Astrocyte (in vitro differentiated cells and primary cell): ENCODE measurements at places on chromosomes 16 and 17. TPM values are rescaled to one million over a fixed set of nuclear protein-coding genes. Genes with fewer than 3 reads are reported as not detected.
A peak's percentile ranks its signal among the peaks of the same experiment; 100 is the strongest.

GRCh38 chr17:62478424-62478879 lies at the start of gene TLK2:
TSS of gene TLK2 (plus strand) at chr17:62478825. CDS start at chr17:62481126, 2,301 bp downstream.
- peak; percentile 48 for DNase-seq

DNA sequence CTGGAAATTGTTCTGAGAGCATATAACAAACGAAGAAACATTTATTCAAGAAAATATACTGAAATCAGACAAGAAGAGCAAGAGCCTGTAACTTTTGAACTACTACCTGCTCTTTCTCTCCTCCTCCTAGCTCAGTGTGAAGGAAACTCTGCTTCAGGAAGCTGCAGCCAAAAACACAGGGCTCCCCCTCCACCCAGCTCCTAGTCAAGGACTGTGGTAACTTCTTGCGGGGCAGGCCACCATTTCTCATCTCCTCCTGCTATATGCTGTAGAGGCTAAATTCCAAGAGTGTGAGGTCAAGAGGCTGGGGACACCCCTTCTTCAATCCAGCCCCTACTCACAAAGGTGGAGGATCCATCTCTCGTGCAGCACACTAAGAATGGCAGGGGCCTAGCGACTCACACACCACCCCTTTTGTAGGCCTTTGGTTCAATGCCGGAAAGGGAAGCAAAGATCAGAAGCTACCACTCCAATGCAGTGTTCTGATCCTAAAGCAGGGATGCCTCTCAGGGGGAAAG lies 74.6 kb downstream of the ITFG1 start:
- no peak for DNase-seq

DNA sequence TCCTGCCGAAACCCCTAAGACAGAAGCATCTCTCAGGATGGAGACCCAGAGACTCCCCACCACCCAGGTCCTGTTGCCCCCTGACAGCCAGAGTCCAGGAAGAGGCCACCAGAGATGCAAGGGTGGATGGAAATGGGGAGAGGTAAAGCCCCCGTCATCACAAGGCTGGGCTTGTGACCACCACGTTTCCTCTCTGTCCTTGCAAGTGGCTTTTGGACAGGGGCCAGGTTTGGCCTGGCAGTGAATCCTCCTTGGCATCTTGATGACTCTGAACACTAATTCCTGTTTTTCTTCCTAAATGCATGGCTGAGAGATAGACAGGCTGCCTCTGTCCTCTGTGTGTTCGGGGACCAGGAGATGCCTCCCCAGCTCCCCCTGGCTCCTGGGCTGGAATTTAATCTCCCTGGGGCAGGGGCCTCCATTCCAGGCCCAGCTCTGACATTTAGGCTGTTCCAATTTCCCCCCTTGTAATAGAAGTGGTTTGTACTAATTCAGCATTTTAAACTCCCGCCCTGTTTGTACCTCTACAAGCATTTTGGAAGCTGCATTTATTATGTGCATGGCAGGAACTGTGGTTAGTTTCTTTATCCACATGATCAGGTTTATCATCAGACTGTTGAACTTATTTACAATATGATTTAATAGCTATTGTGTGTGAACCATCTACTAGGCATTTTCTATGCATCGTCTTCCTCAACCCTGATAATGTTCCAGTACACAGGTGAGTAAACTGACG lies 116.1 kb upstream of the IRX6 start:
- no peak for DNase-seq

DNA sequence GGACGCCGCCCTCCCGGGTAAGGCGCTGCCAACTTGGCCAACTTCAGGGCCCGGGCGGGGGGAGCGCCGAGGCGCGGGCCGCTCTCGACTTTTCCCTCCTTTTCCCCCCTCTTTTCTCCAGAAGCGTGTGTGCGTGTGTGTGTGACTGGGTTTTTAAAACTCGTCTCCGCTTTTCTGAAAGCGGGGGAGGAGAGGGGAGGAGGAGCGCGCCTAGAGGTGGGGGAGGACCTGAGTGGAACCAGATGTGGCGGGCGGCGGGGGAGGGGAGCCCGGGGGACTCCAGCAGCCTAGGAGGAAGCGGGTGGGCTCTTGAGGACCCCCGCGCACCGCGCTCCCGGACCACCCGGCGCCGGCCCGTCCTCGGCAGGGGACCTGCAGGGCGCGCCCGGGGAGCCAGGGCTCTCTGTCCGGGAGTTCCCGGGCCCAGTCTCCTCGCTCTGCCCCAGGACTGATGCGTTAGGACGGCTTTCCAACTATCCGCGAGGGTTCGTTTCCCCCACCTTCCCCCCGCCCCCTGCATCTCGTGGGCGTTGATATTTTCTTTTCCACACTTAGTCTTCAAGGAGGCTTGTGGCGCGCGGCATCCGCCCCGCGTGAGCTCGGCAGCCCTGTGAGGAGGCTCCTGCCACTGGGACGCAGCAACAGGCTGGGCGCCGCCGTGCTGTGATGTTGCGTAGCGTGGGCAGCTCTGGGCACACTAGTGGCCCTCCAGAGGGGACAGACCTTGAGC lies 599 bp downstream of the MRC2 start:
- DNase-seq: peak; percentile 65

- no peak for DNase-seq
These were observed 19.3 kb downstream of the SPECC1 start for GRCh38 chr17:20028443-20028842.

- DNase-seq: no peak
These were observed 184.8 kb downstream of the CCDC182 start for GRCh38 chr17:57560319-57560705.

DNA sequence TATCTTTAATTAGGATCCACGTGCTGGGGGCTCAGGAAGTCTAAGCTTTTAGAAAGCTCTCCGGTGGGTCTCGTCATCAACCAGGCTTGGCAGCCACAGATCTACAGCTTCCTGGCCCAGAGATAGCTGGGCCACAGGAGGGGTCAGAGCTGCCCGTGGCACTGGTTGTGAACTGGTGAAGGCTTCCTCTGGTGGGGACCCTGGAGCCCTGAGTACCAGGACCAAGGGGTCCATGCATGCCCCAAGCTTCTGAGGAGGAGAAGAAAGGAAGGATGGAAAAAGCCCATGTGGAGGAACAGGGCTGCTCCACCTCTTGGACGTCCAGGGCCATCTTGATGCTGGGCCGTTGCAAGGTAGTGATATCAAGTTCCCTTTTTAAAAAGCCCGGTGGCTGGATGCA lies 13.3 kb downstream of the RMI2 start:
- no peak for DNase-seq

DNA sequence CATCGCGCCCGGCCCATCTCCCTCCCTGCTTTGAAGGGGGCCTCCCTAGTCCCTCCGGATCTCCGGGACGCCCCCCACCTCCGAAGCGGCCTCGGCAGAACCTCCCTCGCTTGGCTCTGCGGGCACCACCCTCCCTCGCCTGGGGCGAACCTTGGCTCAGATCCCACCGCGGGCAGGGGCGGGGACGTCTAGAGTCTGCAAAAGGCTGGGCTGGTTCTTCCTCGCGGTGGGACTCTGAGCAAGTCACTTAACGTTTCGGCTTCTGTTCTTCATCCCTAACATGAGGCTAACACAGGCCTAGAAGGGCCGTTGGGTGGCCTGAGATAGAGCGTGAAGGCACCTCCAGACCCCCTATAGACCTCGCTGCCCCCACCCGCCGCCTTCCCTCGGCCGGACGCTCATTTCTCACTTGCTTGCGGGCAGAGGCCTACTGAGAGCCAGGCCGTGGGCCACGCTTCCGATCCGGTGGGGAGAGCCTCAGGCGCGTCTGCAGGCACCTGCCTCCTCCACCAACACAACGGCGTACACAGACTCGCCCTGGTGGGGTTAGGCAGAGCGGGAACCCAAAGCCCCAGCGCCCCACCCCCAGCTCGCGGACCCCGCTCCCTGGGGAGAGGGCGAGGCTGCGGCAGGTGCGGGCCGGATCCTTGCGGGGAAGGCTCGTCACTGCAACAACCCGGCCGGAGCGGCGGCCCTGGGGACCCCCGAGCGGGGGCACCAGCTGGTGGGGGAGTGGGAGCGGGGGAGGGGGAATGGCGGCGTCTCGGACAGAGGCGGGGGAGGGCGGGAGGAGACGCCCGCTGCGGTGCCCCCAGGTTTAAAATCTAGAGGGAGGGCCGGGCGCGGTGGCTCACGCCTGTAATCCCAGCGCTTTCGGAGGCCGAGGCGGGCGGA lies 5.4 kb downstream of the MYO1C start:
- DNase-seq: peak; percentile 50

GRCh38 chr16:52389045-52389444 lies 157.9 kb downstream of the TOX3 start:
- no peak for DNase-seq

GRCh38 chr17:30823421-30823820 lies 1.1 kb downstream of the CRLF3 start:
- DNase-seq: no peak

GRCh38 chr17:37828651-37829124 lies 83.8 kb upstream of the HNF1B start:
- DNase-seq: no peak

- no peak for DNase-seq
These were observed 22.8 kb downstream of the SLFN5 start for GRCh38 chr17:35265566-35266141.

- peak; percentile 14 for DNase-seq
These were observed 744 bp downstream of the CMIP start for GRCh38 chr16:81445143-81445961.

DNA sequence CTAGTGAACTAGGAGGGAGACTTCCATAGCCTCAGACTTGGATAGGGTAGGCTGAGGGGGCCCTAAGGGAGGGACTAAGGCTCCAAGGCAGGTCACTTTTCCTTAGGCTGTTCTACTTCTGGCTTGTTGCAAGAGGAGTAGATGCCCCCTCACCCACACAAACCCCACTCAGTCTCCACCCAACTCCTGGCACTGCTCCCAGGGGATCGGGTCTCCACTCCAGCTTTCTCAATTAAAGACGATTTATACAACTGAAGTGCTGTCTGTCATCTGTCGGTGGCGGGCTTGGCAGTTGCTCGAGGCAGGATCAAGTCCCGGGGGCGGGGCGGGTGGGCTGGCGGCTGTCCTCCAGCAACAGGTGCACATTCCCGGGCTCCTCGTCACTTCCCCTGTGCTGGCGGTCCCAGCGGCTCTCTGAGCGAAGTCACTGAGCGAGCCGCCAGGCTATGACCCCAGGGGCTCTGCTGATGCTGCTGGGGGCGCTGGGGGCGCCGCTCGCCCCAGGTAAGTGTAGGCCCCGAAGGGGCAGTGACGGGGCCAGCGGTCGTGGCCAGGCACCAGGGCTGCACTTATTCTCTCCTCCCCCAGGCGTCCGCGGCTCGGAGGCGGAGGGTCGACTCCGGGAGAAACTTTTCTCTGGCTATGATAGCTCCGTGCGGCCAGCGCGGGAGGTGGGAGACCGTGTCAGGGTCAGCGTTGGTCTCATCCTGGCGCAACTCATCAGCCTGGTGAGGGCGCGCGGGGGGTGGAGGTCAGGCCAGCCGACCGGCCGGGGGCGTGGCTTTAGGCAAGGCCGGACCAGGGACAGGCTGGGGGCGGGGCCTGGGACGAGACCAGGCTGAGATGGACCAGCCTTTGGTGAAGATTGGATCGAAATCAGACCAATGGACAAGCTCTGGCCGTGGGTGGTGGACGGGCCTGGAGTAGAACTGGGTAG lies at the start of gene CHRNB1:
CHRNB1 (plus strand) TSS at position 380 of the 937 bp plus-strand sequence; CDS start at position 447, 67 bp downstream.
- DNase-seq: no peak

GRCh38 chr17:19013226-19013625 lies 8.7 kb upstream of the FAM83G start:
- no peak for DNase-seq

- no peak for DNase-seq
These were observed 50.0 kb downstream of the BEAN1 start for GRCh38 chr16:66477028-66477515.

IGFBP4 gene
- 134 and 142 TPM in 2 replicates for total RNA-seq

NACA2 gene
- not detected in 2 replicates for total RNA-seq

TEKT5 gene
- total RNA-seq: 0.41 TPM in 1 of 2 replicates, not detected in the other

PLLP gene
- 0.14 and 0.93 TPM in 2 replicates for total RNA-seq

CACNG3 gene
- not detected in 2 replicates for total RNA-seq

SLC52A1 gene
- total RNA-seq: not detected in 2 replicates

CCL17 gene
- total RNA-seq: not detected in 2 replicates

CPNE7 gene
- total RNA-seq: 6.7 and 7.5 TPM in 2 replicates

BTBD17 gene
- total RNA-seq: not detected in 2 replicates

NEUROD2 gene
- not detected in 2 replicates for total RNA-seq
